H1 (cell line): ENCODE measurements at places on chromosomes 12 and 14. TPM values are rescaled to one million over a fixed set of nuclear protein-coding genes. Genes with fewer than 3 reads are reported as not detected.

- no peak overlapping the region for H3K27ac ChIP-seq
- no peak for DNase-seq
- H3K4me1 ChIP-seq = no peaks in the 10 kb centered on the region
- no peaks in the 10 kb centered on the region for H3K36me3 ChIP-seq
- no peaks in the 10 kb centered on the region for H3K27me3 ChIP-seq
Observed at GRCh38 chr12:43812057-43812456, 5.9 kb upstream of the TWF1 start.

DNA sequence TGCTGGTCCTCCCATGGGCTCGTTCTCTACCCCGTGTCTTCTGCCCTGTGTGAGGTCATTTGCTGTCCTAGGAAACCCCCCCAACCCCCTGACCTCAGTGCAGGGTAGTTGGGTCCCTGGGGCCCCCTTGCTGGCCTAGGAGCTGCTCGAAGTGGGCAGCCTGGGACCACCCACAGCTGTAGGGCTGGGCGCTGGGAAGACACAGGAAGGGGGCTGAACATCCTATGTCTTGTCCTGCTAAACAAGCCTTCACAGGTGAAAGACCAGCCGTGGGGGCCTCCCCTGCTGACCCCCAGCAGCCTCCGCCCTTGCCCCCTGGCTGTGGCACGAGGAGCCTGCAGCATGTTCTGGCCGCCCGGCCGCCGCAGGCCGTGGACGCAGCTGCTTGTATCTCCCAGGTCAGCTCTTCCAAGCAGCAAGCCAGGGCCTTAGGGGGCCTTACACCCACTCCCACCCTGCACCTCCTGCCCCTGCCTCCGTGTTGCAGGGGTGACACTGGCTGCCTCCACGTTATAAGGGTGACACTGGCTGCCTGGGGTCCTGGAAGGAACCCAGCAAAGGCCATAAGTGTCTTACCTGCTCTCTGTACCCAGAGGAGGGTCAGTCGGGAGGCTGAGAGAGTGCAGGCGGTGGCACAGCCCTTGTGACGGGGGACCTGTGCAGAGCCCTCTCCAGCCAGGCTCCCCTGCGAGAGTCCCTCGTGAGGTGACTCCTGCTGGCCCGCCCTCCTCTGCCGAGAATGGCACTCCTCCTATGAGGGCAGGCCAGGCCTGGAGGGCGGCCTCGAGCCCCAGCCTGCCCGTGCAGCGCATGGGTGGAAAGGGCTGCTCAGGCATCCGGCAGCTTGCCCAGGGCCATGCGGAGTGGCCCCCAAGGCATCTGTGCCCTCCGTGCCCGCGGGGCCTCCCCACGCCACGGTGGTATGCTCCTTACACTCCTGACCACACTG is 11.5 kb upstream of the TEX22 start:
- H3K27me3 ChIP-seq = no peaks in the 10 kb centered on the region
- H3K27ac ChIP-seq = no peak overlapping the region
- no peaks in the 10 kb centered on the region for H3K4me1 ChIP-seq
- no peak for DNase-seq
- H3K4me3 ChIP-seq = no peak overlapping the region

GRCh38 chr12:103626498-103626897 is 39.4 kb downstream of the STAB2 start:
- no peak for DNase-seq
- no peak overlapping the region for H3K4me3 ChIP-seq
- no peaks in the 10 kb centered on the region for H3K4me1 ChIP-seq

DNA sequence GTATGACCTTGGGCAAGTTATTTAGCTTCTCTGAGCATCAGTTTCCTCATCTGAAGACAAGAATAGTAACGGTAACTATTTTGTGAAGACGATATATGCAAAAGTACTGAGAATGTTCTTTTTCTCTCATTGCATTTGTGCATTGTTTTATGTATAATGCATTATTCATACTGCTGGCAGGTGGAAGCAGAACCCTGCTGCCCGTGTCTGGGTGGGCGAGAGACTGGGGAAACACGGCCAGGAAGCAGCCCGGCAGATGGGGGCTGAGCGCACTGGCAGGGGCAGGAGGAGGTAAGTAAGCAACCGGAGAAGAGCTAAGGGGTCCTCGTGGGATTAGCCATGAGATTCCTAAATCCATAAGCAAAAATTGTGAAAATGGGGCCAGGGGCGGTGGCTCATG is 115.8 kb upstream of the MED13L start:
- H3K27ac ChIP-seq = no peak overlapping the region
- no peaks in the 10 kb centered on the region for H3K27me3 ChIP-seq
- no peak for DNase-seq
- H3K36me3 ChIP-seq = no peaks in the 10 kb centered on the region

DNA sequence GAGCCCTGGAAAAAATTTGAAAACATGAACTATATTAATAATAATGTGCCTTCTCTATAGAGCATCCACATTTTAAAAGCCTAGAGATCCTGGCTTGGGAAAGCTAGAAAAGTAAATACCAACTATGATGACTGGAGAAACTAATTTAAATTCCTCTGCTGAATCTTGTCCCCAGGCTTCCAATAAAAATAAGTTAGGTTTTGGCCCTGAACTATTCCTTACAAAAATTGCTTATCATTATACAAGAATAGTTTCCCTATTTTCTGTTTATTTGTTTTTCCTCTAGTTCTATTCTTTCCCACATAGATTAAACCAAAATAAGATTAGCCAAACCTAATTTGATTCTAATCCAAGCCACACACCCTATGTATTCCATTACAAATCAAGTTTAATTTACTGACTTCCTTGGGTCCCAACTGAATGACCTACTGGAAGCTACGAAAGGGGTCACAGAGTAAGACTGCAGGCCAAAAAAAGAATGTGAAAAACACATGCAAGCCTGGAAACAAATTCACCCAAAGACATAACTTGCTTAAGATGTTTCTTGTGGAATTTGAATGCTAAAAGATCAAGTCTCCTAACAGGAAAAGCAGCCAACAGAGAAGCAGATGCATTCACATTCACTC is 133.0 kb downstream of the PAWR start:
- H3K27ac ChIP-seq = no peak overlapping the region
- H3K4me3 ChIP-seq = no peak overlapping the region
- H3K36me3 ChIP-seq = no peaks in the 10 kb centered on the region
- DNase-seq = no peak
- H3K4me1 ChIP-seq = peaks cover 5% of the 10 kb centered on the region; the same call in 1 of the 2 replicates

GRCh38 chr14:79601579-79601978 is 609.7 kb downstream of the DIO2 start:
- H3K27me3 ChIP-seq = no peaks in the 10 kb centered on the region
- H3K4me3 ChIP-seq = no peak overlapping the region
- H3K36me3 ChIP-seq = no peaks in the 10 kb centered on the region

DNA sequence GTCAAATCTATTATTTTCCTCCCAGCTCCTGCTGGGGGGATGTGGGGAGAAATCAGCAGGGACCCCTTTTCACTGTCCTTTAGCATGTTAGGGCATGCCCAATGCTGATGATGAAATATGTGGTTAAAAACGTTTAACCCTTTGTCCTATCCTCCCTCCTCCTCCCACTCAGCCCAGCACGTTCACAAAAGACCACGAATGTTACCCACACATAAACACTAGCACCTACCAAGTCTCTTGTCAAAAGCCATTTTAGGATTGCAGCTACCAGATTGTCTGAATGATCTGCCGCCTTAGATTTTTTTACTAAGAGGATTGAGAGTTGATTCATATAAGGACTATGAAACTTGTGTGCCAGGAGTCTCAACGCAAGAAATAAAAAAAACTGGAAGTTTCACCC is 70.4 kb downstream of the TBK1 start:
- peak overlapping the region; percentile 52; the same call in 1 of the 2 replicates for H3K27ac ChIP-seq
- H3K36me3 ChIP-seq = no peaks in the 10 kb centered on the region
- no peaks in the 10 kb centered on the region for H3K27me3 ChIP-seq
- DNase-seq = no peak

MLH3 gene
- total RNA-seq = 19.1 and 20.1 TPM in 2 replicates

NEMP1 gene
- total RNA-seq = 41.6 and 43.2 TPM in 2 replicates

GRIN2B gene
- 2.3 and 3.2 TPM in 2 replicates for total RNA-seq

C1QL4 gene
- total RNA-seq = 0.28 and 0.59 TPM in 2 replicates
